ENCODE measurements at places on chromosomes 11 and 22. TPM values are rescaled to one million over a fixed set of nuclear protein-coding genes. Genes with fewer than 3 reads are reported as not detected.

The SCUBE1 gene
- total RNA-seq, result 0.65 TPM

The NAV2 gene
- total RNA-seq, result 1.8 TPM

The PES1 gene
- total RNA-seq, result 61.1 TPM

The PRR33 gene
- total RNA-seq, result not detected

The OOSP4B gene
- total RNA-seq, result not detected

The MS4A6E gene
- not detected for total RNA-seq

The OR56A1 gene
- total RNA-seq, result not detected

The OR4C12 gene
- not detected for total RNA-seq

The PHLDA2 gene
- 1.7 TPM for total RNA-seq

The CST6 gene
- total RNA-seq, result 0.22 TPM

The OR6T1 gene
- not detected for total RNA-seq

The SYCE3 gene
- not detected for total RNA-seq

The SOX10 gene
- total RNA-seq, result not detected

The POU2AF3 gene
- not detected for total RNA-seq
